ENCODE measurements at places on chromosomes 2 and 18. TPM values are rescaled to one million over a fixed set of nuclear protein-coding genes. Genes with fewer than 3 reads are reported as not detected.

The MYL12A gene
- polyA plus RNA-seq: 422 TPM

GRCh38 chr2:206198677-206199076 is 39.0 kb downstream of the EEF1B2 start:
- no peak for DNase-seq

The MYL1 gene
- polyA plus RNA-seq: 0.06 TPM

The MC2R gene
- not detected for polyA plus RNA-seq

The GCKR gene
- polyA plus RNA-seq: 3.3 TPM

DNA sequence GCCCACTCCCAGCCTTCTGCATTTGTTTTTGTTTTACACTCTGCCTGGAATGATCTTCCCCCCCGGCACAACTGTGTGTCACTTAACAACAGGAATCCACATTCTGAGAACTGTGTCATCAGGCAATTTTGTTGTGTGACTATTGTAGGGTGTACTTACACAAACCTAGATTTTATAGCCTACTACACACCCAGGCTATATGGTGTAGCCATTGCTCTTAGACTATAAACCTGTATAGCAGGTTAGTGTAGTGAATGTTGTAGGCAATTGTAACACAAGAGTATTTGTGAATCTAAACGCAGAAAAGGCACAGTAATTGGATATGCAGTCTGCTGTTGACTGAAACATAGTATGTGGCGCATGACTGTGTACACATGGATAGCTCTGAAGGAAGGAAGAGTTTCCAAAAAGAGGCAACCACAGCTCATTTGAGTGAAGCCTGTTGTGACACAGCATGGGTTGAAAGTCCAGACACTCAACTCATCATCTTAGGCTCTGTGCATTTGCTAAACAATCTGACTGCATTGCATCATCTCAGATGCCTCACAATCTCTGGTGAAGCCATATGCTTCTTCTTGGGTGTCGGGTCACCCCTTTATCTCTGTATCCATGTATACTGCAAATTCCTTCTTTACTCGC is 506.6 kb upstream of the SPHKAP start:
- DNase-seq: no peak

The HOXD3 gene
- polyA plus RNA-seq: 1.2 TPM

DNA sequence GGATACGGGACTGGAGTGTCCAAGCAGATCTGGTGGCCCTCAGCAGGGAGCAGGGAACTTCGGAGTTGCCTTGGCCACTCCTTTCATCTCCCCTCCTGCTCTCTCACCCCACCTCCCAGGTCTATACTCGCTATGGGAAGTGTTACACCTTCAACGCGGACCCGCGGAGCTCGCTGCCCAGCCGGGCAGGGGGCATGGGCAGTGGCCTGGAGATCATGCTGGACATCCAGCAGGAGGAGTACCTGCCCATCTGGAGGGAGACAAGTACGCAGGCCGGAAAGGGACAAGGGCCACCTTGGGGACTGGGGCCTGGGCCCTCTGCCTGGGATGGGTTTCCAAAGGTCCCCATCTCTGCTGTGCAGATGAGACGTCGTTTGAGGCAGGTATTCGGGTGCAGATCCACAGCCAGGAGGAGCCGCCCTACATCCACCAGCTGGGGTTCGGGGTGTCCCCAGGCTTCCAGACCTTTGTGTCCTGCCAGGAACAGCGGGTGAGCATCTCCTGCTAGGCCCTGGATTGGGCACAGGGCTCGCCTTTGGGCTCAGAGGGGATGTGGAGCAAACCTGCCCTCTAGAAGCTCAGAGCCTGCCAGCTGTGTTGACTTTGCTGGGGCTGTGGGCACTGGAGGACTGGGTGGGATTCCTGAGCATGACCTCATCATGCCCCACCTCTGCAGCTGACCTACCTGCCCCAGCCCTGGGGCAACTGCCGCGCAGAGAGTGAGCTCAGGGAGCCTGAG is 11.8 kb downstream of the CHPF start:
- DNase-seq: peak; percentile 70

DNA sequence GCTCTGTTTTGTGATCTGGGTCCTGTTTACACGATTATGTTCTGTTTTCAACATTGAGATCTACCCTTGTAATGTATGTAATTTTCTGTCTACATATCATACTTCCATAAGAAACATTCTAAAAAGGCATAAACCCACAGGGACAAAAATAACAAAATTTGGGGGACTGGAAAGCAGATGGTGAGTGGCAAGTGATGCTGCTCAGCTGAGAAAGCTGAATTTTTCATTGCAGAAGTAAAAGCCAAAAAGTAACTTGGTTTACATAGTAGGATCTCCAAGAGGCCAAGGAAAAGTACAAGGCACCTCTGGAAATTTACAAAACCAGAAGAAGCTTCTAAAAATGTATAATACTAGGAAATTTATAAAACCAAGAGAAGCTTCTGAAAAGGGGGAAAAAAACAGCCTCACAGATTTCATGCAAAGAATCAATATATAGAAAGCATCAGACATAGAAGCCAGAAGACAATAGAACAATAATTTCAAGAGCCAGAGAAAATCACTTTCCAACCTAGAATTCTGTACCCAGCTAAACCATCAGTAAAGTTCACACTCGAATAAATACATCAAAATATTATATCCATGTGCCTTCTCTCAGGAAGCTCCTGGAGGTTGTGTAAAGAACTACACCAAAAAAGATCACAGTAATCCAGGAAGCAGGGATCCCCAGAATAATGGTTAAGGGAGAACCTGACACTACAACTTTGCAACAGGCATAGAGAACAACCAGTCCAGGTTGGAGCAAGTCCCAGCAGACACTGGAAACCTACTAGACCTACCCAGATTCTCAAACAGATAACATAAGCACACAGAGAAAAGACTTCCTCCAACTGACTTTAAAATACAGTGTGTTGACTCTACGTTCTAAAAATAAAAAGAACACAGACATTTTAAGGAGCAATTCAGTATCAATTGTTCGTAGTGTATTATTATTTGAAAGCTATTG is 401.7 kb upstream of the HS6ST1 start:
- no peak for DNase-seq

DNA sequence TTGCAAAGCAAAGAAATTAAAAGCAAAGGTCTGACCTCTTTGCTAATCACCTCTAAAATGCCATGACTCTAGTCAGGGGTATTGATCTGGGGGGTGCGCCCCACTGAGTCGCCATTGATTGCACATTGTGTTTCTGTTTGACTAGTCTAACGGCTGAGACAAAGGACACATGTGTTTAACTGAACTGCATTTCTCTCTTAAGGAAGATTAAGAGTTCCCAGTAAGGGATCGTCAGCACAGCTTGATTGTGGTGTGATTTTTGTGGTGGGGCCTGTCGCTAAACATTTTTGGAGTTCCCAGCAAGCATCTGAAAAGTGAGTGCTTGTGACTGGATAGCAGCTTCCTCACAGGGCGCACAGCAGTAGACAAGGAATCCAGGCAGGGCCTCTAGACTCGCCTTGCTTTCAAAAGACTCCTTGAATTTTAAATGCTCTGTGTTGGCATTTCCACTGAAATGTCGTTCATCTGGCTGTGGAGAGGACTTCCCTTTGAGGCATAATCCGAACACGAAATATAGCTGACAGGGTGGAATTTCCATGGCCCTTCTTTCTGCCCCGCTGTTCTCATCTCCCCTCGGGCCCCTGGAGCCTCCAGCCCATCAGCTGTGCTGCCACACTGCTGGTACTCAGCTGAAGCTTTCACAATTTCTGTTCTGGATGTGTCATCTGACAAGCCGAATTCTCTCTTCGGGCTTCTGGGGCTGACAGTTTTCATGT is 126.3 kb downstream of the FAM168B start:
- no peak for DNase-seq

The LHCGR gene
- polyA plus RNA-seq: 0.03 TPM

DNA sequence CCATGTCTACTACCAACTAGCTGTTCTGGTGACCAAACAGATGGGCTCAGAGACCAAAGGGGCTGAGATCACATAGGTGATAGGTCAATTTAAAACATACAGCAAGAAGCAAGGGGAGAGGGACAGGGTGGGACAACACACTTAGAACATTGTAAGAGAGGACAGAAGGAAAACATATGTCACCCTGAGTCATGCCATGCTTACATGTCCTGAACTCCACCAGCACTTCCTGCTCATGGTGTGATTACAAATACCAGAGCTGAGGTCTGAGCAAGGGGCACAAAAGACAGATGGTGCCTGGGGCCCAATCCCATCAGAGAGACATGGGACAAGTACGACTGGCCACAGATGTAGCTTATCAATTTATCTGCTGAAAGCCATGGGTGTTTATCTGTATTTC is 28.7 kb upstream of the GALNT14 start:
- DNase-seq: no peak

DNA sequence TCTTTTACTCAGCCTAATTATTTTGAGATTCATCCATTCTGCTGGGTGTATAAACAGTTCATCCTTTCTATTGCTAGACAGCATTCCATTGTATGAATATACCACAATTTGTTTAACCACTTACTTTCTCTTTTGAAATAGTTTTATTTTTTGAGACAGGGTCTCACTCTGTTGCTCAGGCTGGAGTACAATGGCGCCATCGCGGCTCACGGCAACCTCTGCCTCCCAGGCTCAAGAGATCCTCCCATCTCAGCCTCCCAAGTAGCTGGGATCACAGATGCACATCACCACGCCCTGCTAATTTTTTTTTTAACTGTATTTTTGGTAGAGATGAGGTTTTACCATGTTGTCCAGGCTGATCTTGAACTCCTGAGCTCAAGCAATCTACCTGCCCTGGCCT is 54.5 kb downstream of the USP37 start:
- no peak for DNase-seq

The POU3F3 gene
- polyA plus RNA-seq: not detected

- no peak for DNase-seq
These were observed 87.1 kb downstream of the TSHZ1 start for GRCh38 chr18:75297731-75298130.

The OBSL1 gene
- 15.9 TPM for polyA plus RNA-seq
